ENCODE measurements at places on chromosomes 3 and 15.

GRCh38 chr3:10563396-10563795 is 58.0 kb upstream of the ATP2B2 start:
- H3K36me3 ChIP-seq: no peaks in the 10 kb centered on the region
- H3K27ac ChIP-seq: no peak overlapping the region
- no peak overlapping the region for H3K4me3 ChIP-seq
- no peaks in the 10 kb centered on the region for H3K27me3 ChIP-seq
- no peak for DNase-seq

GRCh38 chr3:47359323-47359722 is 21.5 kb upstream of the PTPN23 start:
- no peaks in the 10 kb centered on the region for H3K4me1 ChIP-seq
- DNase-seq: no peak
- H3K27ac ChIP-seq: no peak overlapping the region

- H3K27me3 ChIP-seq: no peaks in the 10 kb centered on the region
- H3K4me3 ChIP-seq: no peak overlapping the region
- DNase-seq: no peak
- H3K4me1 ChIP-seq: peaks cover 9% of the 10 kb centered on the region
- H3K36me3 ChIP-seq: no peaks in the 10 kb centered on the region
- no peak overlapping the region for H3K27ac ChIP-seq
These were observed 28.5 kb upstream of the TSEN2 start for GRCh38 chr3:12455740-12456139.

- H3K27me3 ChIP-seq: no peaks in the 10 kb centered on the region
- no peak overlapping the region for H3K27ac ChIP-seq
- H3K4me3 ChIP-seq: no peak overlapping the region
- DNase-seq: peak; percentile 25
- 0 out of 2 replicates have a peak, but pooled peaks cover 4% of the 10 kb centered on the region for H3K4me1 ChIP-seq
- no peaks in the 10 kb centered on the region for H3K36me3 ChIP-seq
These were observed 327.4 kb downstream of the SHQ1 start for GRCh38 chr3:72520690-72521308.

- H3K27me3 ChIP-seq: no peaks in the 10 kb centered on the region
- H3K36me3 ChIP-seq: peaks cover 50% of the 10 kb centered on the region
- peak overlapping the region; percentile 99 for H3K27ac ChIP-seq
These were observed 77.0 kb downstream of the ITGA11 start for GRCh38 chr15:68354923-68355322.

DNA sequence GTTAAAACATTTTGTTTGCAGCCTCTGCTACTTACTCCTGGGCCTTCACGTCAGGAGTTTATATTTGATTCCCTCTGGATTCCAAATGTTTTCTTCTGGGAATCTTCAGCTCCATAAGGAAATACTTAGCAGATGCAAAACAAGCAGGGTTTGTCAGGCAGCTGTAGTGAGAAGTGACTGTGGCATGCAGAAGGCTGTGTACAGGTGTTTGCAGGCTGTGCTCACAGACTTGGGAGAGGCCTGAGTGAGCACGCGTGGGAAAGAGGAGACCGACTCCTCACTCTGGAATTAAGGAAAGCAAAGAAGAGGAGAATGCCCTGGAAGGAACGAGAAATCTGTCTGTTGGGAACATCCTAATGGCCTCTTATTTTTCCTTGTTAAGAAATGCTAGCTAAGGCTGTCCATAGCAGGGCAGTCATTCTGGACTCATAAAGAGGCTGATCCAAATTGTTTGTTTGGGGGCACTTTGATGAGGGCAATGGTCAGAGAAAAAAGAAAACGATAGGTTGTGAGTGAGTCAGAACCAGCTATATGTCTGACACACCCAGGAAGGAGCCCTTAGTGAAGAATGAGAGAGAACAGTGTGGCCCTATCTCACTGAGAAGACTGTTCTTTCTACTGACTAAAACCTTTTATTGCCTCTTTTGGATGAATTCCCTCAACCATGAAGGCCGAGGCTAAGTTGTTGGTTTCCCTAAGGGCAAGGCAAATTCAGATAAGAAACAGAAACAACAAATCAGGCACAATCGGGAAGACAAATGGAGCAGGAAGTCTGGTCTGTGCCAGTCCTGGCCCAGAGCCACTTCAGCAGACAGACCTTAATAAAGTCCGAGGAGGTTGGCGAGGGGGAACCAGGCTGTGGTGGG is 82.6 kb downstream of the TGFBR2 start:
- peaks cover 54% of the 10 kb centered on the region for H3K36me3 ChIP-seq
- H3K27ac ChIP-seq: peak overlapping the region; percentile 62
- peaks cover 35% of the 10 kb centered on the region for H3K4me1 ChIP-seq
- peak; percentile 70 for DNase-seq
- H3K4me3 ChIP-seq: no peak overlapping the region
- H3K27me3 ChIP-seq: no peaks in the 10 kb centered on the region

- H3K4me1 ChIP-seq: peaks cover 4% of the 10 kb centered on the region
- DNase-seq: peak; percentile 66
- no peaks in the 10 kb centered on the region for H3K36me3 ChIP-seq
- H3K4me3 ChIP-seq: peak within 1 kb of the TSS; percentile 78
These were observed at the start of gene SLCO2A1 for GRCh38 chr3:134029734-134030378. SLCO2A1 (minus strand) TSS chr3:134029925; CDS start chr3:134029802, 123 bp downstream.

DNA sequence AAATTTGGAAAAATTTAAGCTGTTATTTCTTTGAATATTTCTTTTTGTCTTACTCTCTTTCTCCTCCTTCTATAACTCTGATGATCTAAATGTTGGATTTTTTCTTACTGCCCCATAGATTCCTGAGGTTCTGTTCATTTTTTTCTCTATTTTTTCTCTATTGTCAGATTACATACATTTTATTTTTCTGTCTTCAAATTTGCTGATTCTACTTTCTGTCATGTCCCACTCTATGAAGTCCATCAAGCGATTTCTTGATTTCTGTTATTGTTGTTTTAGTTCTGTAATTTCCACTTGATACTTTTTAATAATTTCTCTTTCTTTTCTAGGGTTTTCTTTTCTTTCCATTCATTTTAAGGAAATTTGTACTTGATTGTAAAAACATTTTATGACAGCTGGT is 83.7 kb upstream of the THRB start:
- DNase-seq: no peak
- H3K27ac ChIP-seq: no peak overlapping the region
- H3K27me3 ChIP-seq: no peaks in the 10 kb centered on the region

DNA sequence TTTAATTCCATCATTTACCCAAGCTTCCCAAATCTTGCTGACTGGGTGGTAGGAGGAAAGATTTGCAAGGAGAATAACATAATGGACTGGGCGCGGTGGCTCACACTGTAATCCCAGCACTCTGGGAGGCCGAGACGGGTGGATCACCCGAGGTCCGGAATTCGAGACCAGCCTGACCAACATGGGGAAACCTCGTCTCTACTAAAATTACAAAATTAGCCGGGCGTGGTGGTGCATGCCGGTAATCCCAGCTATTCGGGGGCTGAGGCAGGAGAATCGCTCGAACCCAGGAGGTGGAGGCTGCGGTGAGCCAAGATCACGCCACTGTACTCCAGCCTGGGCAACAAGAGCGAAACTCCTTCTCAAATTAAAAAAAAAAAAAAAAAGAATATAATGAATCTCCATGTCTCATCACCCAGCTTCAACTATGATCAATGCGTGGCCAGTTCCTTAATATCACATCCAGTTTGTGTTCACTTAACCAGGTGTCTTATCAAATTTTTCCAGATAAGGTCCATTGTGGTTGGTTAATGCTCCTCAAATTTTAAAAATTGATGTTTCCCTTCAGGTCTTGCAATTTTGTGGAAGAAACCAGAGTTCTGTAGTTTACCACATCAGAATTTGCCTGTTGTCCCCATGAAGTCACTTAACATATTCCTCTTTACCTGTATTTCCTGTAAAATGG is 1.3 kb upstream of the ABCF3 start:
- H3K36me3 ChIP-seq: peaks cover 53% of the 10 kb centered on the region
- no peaks in the 10 kb centered on the region for H3K27me3 ChIP-seq
- peak overlapping the region; percentile 81 for H3K27ac ChIP-seq
- DNase-seq: no peak
- 0 out of 2 replicates have a peak overlapping the region, but pooled peaks have one; percentile 55 for H3K4me3 ChIP-seq

DNA sequence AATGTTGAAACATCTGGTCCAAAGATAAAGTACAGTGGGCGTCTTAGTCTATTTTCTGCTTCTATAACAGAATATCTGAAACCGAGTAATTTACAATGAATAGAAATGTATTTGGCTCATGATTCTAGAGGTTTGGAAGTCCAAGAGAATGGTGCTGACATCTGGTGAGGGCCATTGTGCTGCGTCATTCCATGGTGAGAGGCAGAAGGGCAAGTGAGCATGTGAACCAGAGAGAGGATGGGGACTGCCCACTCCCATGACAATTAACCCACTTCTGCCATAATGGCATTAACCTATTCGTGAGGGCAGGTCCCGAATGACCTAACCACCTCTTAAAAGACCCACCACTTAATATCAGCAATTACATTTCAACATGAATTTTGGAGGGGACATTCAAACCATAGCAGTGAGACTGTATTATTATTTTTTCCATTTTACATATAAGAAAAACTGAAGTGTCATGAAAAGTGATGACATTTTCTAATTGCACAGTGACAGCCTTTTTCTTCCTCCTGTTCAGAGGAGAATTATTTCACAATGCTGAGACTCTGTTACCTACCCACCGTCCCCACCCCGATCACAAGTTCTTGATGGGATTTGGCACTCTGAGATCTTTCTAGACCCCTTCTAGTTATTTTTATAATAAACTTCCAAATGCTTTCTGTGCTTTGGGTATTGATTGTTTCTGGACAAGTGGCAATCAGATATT is 238.8 kb downstream of the RPLP1 start:
- H3K27ac ChIP-seq: no peak overlapping the region
- H3K4me1 ChIP-seq: no peaks in the 10 kb centered on the region
- no peak overlapping the region for H3K4me3 ChIP-seq
- DNase-seq: no peak
- H3K27me3 ChIP-seq: peaks cover 42% of the 10 kb centered on the region
- H3K36me3 ChIP-seq: no peaks in the 10 kb centered on the region

GRCh38 chr15:37339856-37340255 is 239.5 kb upstream of the MEIS2 start:
- no peaks in the 10 kb centered on the region for H3K36me3 ChIP-seq
- no peak overlapping the region for H3K4me3 ChIP-seq
- no peak overlapping the region for H3K27ac ChIP-seq
- no peaks in the 10 kb centered on the region for H3K27me3 ChIP-seq
- DNase-seq: no peak

- no peak for DNase-seq
- no peaks in the 10 kb centered on the region for H3K27me3 ChIP-seq
- no peak overlapping the region for H3K27ac ChIP-seq
- H3K36me3 ChIP-seq: no peaks in the 10 kb centered on the region
- H3K4me3 ChIP-seq: no peak overlapping the region
These were observed 213.1 kb downstream of the NTRK3 start for GRCh38 chr15:88043396-88043795.

DNA sequence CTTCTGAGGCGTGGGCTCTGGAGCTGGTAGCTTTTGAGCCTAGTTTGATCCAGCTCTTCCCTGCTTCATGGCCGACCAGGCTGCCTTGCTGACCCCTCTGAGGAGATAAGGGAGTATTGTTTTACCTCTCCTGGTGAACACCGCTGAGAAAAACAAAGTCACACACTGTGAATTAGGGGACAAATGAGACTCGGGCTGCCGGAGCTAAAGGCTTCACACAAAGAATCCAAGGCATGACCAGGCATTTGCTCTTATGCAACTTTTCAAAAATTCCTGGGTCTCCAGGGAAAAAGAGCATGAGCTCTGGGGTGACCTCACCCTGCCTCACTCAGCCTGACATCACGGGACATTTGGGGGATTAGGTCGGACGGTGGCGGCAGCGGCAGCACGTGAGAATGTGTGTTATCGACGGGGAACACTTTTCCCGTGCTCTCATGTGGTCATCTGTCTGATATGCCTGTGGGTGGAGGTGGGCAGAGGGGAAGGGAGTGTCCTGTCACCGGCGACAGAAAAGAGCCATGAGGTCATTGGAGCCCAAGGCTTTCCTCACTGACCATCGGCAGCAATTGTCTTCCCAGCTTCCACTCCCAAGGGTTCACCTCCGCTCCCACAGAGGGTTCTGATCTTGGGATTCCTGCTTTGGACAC is 61.0 kb downstream of the TMEM44 start:
- no peaks in the 10 kb centered on the region for H3K36me3 ChIP-seq
- peak; percentile 98 for DNase-seq
- peaks cover 46% of the 10 kb centered on the region for H3K4me1 ChIP-seq

- no peaks in the 10 kb centered on the region for H3K27me3 ChIP-seq
- no peaks in the 10 kb centered on the region for H3K36me3 ChIP-seq
- H3K4me1 ChIP-seq: no peaks in the 10 kb centered on the region
- no peak for DNase-seq
These were observed 357.5 kb downstream of the CADM2 start for GRCh38 chr3:85316252-85316651.

GRCh38 chr3:95721938-95722337 is 1092.5 kb upstream of the EPHA6 start:
- no peak overlapping the region for H3K4me3 ChIP-seq
- H3K4me1 ChIP-seq: no peaks in the 10 kb centered on the region
- DNase-seq: no peak

GRCh38 chr3:9795207-9795606 is 2.3 kb downstream of the ARPC4 start:
- no peak for DNase-seq
- H3K4me3 ChIP-seq: no peak overlapping the region
- H3K27ac ChIP-seq: no peak overlapping the region

GRCh38 chr3:76010252-76010651 is 224.9 kb upstream of the ZNF717 start:
- no peak overlapping the region for H3K27ac ChIP-seq
- no peaks in the 10 kb centered on the region for H3K36me3 ChIP-seq
- DNase-seq: no peak
- H3K4me1 ChIP-seq: no peaks in the 10 kb centered on the region
- no peak overlapping the region for H3K4me3 ChIP-seq

- H3K36me3 ChIP-seq: no peaks in the 10 kb centered on the region
- H3K4me1 ChIP-seq: no peaks in the 10 kb centered on the region
- H3K4me3 ChIP-seq: no peak overlapping the region
- no peak overlapping the region for H3K27ac ChIP-seq
These were observed 41.5 kb downstream of the PCNP start for GRCh38 chr3:101615525-101615924.

- no peak for DNase-seq
- no peaks in the 10 kb centered on the region for H3K27me3 ChIP-seq
- peaks cover 19% of the 10 kb centered on the region for H3K4me1 ChIP-seq
- H3K27ac ChIP-seq: no peak overlapping the region
These were observed 62.4 kb upstream of the MBNL1 start for GRCh38 chr3:152206243-152206760.

DNA sequence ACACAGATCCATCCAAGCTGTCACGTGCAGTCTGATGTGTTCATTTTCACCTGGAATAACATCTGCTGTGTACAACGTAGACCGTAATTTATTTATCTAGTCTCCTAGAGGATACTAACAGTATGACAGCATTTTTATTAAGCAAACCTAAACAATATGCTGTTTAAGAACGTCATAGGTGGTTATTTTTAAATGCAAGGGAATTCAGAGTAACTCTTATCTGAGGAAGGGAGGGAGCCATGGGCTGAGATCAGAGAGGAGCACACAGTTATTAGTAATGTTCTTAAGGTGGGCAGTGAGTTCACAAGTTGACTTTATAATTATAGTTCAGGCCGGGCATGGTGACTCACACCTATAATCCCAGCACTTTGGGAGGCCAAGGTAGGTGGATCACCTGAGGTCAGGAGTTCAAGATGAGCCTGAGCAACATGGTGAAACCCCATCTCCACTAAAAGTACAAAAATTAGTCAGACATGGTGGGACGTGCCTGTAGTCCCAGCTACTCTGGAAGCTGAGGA is 193.6 kb downstream of the UACA start:
- no peak overlapping the region for H3K27ac ChIP-seq
- H3K4me3 ChIP-seq: no peak overlapping the region
- H3K4me1 ChIP-seq: 0 out of 2 replicates have a peak, but pooled peaks cover under 1% of the 10 kb centered on the region
- no peak for DNase-seq

All from GM23248 (cell line).